ENCODE measurements at places on chromosomes 7 and 10. TPM values are rescaled to one million over a fixed set of nuclear protein-coding genes. Genes with fewer than 3 reads are reported as not detected.

DNA sequence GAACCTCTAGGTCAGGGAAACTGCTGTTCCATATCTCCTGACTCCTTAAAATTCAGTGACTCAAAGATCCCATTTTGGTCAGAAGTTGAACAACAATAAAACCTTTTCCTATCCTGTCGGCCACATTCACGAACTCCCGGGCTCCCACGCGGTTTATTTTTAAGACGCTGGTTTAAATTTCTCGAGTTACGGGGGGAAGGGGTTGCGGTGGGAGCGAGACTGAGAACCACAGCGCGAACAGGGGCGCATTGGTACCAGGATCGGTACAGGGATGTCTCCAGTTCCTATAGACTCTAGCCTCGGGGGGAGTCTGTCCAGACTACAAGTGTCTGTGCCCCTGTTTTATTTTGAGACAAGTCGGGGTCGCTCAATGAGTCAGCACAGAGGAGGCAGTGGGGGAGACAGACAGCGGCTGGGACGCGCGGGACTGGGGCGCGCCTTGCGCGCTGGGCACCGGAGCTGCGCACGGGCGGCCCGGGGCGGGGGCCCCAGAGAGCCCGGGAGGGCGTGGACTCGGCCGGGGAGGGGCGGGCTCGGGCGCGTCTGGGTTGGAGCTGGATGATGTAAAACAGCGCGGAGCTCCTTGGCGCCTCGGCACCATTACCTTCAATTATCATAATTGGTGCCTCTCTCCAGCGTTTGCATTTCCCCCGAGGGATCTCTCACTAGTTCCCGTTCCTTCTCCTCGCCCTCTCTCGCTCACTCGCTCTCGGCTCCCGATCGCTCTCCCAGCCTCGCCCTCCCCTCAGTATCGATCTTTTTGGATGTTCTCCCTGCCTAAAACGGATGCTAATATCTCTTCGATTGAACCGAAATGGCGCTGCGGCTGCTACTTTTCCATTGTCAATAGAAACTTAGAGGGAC, 8.7 kb upstream of the BAMBI start:
- peak; percentile 67 for DNase-seq

GRCh38 chr7:51344406-51345138, 28.0 kb upstream of the COBL start:
- no peak for DNase-seq

GRCh38 chr7:149558149-149558861, 60.7 kb upstream of the ZNF746 start:
- no peak for DNase-seq

GRCh38 chr7:34759477-34760125, 101.6 kb downstream of the NPSR1 start:
- DNase-seq = no peak

- DNase-seq = no peak
Observed at GRCh38 chr10:119807960-119808697, 64.5 kb downstream of the MCMBP start.

DNA sequence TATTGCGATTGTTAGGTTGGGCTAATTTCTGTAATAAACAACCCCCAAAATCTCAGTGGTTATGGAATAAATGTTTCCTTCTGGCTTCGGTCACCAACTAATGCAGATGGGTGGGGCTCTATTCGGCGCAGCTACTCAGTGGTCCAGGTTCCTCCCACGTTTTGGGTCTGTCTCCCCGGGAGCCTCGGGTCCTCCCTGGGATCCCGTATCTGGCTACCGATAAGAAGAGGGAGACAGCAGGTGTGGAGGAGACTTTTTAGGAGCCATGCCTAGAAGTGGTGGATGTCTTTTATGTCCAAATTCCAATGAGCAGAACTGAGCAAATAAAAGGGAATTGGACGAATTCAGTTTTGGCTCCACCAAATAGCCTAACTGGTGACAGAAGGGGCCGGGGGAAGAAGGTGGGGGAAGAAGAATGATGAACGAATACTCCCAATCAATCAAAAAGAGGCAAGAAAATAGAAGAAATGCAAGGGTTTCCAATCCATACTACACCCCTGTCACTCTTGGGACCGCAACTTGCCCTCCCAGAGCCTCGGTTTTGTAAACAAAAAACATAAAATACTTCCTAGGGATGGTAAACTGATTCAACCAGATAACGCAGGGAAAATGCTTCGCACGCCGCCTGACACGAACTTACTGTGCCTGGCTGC, 498 bp upstream of the C10orf53 start:
- no peak for DNase-seq

- DNase-seq = no peak
Observed at GRCh38 chr7:7786595-7786994, 68.2 kb upstream of the RPA3 start.

CHST15 gene
- total RNA-seq = 4.0 TPM

IL2RA gene
- total RNA-seq = 1.5 TPM

AGR3 gene
- total RNA-seq = not detected

Measured in left ventricle myocardium superior (tissue), 1 donor.